Choroid plexus epithelial cell (primary cell): ENCODE measurements at places on chromosomes 6 and 20.

DNA sequence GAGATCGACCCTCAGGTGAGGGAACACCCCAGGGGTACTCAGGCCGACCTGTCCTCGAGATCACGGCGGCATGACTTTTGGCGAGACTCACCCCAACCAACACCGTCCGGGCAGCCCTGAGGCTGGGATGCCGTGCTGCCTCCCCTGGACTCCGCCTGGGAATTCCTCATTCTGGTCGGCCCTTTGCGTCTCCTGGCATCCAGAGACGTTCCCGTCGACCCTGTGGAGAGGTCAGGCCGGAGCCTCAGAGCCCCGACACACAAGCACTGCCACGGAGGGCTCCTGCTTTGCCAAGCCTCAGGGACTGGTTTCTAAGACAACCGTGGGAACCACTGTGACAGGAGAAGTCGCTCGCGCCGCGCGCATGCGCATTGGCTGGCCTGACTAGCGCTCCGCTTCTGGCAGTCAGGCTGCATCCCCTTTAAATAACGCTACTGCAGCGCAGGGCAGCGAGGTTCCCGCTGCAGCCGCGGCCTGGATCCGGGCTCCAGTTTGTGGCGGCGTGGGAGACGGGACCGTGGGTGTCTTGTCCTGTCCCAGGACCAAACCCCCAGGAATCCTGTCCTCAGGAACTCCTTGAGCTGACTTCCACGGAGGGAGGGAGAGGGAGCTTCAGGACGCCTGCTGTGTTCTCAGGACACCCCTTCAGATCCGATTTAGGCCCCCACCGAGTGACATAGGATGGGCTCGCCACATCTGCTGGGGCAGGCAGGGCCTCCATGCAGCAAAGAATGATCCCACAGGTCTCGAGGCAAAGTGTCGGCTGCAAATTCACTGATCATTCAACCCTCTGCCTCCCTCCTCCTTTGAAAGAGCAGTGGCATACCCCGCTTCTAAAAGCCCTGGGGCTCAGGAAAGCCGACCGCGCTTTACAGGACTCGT lies 163.2 kb upstream of the ZNF337 start:
- DNase-seq: peak; percentile 64

- no peak for DNase-seq
Observed at GRCh38 chr6:2376429-2377355, 131.3 kb upstream of the GMDS start.

GRCh38 chr20:6750438-6750837 lies 17.0 kb upstream of the BMP2 start:
- no peak for DNase-seq

DNA sequence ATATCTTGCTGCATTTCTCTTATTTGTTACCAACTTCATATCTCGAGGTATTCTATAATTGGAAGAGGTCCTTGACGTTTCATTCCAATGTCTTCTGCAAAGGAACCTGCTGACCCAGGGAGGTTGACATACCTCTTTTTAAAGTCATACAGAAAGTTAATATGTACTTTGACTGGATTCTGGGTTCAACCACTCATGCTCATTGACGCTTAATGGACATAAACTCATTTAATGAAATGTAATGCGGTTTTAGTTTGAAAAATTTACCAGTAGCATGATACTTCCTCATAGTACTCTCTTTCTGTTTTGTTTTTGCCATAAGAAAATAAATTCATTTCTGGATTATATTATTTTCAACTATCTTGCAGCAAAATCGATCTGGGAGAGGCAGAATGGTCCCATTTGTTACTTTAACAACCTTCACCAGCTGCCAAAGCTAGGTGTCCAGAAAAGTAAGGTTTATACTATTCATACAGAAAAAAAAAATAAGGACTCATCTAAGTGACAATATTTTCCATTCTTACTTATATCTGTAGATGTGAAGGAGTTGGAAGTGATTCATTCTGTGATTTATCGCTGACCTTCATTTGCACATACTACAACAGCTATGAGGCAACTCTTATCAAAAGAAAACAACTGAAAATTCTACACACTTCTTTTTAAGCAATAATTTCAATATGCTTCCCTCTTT lies 101.6 kb downstream of the ATXN1 start:
- no peak for DNase-seq

GRCh38 chr6:169961772-169962561 lies 210.5 kb downstream of the ERMARD start:
- peak; percentile 5 for DNase-seq

- DNase-seq: no peak
Observed at GRCh38 chr6:146305951-146306350, 237.7 kb upstream of the RAB32 start.

- no peak for DNase-seq
Observed at GRCh38 chr6:131282365-131282764, 147.1 kb downstream of the AKAP7 start.

DNA sequence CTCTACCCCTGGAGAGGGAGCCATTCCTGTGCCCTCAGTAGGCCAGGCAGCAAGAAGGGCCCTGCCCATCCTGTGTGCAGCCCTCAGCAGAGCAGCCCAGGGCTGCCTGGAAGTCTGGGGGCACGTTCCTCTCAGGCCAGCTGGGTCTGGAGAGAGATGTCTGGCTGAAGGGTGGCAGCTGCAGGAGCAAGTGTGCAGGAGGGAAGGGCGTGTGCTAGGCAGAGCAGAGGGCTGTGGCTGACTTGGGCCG lies 62.7 kb downstream of the NOL4L start:
- no peak for DNase-seq

DNA sequence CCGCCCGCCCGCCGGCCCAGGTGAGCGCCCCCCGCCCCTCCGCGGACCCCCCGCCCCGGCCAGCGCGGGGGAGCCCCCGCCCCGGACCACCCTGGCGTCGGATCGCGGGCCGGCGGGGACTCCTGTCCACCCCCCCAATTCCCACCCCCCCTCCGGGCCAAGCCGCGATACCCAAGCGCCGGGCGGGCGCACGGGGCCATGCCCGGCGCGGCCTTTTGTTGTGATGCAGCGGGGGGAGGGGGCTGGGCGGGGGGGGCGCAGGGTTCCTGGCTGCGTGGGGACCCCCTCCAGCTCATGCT lies 245 bp downstream of the SRC start:
- no peak for DNase-seq

DNA sequence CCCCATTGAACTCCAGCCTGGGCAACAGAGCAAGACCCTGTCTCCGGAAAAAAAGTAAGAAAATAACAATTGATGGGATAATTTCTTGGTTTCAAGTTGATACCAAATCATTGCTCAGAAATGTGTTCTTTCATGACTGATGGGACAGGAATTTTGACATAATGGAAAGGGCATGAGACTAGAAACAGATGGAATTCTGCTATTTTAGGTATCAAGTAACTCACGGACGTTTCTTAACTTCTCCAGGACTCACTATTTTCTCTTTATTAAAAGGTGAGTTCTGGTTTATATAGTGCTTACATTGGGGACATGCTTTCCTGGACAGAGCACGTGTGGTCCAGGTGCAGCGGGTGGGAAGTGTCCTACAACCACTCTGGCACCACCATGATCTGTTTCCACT lies 6.0 kb upstream of the DSP start:
- peak; percentile 37 for DNase-seq

DNA sequence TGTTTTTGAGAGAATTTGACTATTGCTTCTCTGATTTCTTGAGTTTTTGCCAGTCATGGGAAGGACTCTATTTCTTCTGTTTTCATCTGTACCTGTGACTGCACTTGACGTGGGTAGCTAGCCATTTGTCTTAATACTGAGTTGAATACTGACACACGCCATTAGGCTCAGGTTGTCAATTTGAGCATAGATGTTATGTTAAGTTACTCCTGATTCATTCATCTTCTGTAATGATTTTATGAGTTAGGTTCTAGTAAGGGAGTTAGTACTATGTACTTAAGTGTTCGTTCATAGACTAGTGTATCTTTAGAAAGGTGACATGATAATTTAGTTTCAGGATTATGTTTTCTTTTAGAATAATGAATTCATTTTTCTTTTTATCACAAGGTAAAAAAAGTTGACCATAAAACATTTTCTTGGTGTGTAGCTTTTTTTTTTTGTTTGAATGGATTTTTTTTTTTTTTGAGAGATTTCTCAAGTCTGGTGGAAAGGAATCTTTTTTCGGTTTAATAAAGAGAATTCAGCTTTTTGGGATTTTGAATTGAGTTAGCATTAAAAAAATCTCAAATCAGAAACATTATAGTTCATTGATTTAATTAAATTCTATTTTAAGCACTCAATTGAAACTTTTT lies 1.7 kb downstream of the AFDN start:
- no peak for DNase-seq
